ENCODE measurements at places on chromosomes 11 and 22.

DNA sequence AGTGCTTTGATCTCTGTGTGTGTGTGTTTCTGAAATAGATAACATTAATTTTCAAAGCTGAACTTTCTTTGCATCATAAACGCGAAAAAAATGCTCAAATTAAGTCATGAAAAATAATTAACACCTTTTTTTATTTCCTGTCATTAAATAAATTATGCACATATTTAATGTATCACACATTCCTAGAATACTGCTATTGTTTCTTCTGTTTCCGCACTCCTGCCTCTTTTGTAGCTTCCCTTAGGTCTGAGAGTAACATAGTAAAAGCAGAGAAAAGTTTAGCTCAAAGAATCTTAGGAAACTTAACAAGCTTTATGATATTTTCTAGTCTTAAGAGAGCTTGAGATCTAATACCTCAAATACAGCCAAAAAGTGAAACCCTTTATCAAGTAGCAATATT is 504.2 kb downstream of the JRKL start:
- DNase-seq = no peak

DNA sequence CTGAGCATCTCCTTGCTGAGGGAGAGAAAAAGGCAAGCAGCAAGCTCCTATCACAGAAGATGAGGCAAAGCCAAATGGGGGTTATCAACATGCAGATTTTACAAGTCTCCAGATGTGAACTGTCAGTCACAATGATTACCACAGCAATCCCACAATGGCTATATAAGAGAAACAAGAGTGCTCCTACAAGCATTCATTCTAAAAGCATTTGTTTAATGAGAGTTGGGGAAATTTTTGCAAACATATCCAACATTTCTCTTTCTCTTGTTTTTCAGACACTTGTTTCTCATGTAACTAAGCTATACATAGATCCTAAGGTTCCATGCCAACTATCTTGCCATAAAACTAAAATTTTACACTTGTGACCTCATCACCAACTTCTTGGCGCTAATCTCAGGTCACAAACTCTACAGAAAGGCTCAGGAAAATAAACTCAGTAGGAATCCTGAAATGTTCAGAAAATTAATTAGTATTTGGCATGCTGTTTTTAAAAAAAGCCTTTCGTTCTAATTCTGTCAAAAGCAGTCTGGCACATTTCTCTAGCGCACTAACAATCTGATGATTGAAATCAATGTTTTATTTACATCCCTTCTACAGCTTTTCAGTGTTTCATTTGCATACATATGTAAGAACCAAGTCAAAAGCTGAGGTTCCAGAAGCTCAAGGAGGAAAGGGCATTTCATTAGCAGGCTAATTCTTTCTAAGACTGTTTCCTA is 199.5 kb downstream of the TTC28 start:
- DNase-seq = no peak

DNA sequence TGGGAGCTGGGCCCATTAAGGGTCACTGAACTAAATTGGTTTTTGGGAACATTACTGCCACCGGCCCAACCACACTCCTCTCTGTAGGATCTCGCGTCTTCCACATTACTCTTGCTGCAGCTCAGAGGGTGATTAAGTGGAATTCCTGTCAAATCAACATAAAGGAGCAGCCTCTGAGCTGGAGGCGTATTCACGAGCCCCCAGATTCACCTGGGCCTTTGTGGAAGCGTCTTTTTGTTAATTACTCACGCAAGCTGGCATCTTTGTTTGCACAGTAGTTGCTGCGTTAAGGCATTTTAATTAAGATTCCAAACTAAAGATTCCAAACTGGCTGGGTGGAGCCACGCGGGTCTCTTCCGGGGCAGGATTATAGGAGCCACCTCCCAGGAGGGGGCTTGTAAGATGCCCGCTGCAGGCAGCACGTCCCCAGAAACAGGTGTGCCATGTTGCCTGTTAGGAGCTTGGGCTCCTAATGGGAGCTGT is 21.5 kb upstream of the RFPL3 start:
- DNase-seq = no peak

GRCh38 chr11:35236667-35237003 is 97.7 kb downstream of the CD44 start:
- DNase-seq = no peak

DNA sequence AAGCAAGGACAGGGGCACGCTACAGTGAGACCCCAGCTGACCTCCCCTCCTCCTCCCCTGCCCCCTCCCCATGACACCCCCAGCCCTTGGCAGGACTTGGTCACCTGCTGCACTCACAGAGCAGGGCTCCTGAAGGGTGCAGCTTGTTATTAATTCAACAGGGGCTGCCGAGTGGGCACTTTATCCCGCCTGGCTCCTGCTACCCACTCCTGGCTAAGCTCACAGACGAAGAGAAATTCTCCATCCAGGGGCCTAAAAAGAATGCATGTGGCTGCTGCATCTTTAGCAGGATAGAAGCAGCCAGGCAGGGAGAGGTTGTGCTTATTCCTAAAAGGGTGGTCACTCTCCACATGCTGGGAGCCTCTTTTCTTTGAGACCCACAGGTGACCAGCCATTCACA is 40.3 kb downstream of the GALNT18 start:
- no peak for DNase-seq

GRCh38 chr11:34264303-34265110 is 93.3 kb downstream of the ABTB2 start:
- DNase-seq = no peak

GRCh38 chr11:15157181-15157580 is 42.5 kb downstream of the INSC start:
- DNase-seq = no peak

DNA sequence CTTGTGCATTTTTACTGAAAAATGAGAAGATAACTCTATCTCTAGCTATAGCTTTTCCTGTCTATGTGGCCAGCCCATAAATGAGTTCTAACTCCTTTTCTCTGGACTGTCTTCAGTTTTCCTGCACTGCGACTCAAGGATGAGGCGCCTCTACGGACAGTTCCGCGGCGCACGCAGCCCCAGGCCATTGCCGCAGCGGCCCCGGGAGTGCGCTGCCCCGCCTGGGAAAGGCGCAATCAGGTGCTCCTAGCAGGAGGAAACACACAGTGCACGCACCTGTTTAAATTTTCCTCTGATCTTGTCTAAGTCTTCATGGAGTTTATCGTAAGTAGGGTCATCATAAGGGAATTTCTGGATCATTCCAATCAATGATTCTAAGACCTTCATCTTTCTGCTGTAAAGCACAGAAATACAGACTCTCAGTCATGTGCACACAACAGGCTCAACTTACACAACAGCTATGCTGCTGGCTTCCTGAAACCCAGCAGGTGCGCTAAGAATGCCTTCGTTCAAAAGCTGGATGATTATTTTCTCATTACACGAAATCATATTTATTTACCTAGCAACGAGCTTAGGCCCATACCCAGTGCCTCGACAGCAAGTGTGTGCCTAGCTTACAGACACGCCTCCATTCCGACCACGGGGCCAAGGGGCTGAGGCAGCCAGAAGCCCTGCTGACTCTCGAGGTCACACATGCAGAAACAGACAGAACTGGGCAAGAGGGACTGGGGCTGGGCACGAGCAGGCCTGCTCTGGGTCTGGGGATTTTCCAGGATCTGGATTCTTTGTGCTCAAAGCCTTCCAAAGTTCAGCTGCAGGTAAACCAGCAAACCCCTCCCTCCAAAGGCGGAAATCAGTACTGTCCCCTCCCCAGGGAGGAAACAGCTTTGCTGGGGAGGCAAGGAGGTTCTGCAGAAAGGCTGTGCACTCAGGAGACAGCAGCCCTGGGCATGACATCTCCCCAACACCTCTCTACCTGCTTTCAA is 7.2 kb downstream of the LTO1 start:
- no peak for DNase-seq

- no peak for DNase-seq
These were observed 781 bp downstream of the SIDT2 start for GRCh38 chr11:117179048-117179999.

DNA sequence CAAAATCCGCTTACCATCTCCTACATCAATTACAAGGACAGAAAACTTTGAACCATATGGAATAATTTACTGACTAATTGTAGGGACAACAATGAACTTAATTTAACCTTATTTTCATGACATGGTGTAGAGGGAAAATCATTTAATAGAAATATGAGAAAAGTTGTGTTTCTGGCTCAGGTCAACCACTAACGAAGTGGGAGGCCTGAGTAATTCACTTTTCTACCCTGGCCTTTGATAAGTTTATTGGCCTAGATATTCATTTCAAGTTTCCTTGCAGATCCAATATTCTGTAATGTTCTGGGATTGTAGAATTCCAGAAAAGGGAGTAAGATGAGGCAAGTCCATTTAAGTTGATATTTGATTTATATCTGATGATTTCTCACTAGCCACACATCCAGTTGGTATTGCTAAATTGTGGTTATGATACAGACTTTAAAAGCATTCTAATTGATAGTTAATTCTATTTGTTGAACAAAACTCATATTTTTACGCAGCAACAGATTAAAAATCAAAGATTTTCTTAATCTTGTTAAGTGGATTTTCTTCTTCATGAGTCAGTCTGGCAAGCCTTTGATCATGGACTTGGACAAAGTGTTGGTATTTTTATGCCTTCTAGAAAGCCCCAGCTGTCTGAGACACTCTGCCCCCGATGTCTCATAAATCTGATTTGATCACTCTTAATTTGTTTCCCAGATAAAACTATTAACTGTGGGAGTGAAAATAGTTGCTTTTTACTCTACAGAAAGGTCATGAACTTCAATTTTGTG is 336.5 kb downstream of the TMEM135 start:
- DNase-seq = no peak

DNA sequence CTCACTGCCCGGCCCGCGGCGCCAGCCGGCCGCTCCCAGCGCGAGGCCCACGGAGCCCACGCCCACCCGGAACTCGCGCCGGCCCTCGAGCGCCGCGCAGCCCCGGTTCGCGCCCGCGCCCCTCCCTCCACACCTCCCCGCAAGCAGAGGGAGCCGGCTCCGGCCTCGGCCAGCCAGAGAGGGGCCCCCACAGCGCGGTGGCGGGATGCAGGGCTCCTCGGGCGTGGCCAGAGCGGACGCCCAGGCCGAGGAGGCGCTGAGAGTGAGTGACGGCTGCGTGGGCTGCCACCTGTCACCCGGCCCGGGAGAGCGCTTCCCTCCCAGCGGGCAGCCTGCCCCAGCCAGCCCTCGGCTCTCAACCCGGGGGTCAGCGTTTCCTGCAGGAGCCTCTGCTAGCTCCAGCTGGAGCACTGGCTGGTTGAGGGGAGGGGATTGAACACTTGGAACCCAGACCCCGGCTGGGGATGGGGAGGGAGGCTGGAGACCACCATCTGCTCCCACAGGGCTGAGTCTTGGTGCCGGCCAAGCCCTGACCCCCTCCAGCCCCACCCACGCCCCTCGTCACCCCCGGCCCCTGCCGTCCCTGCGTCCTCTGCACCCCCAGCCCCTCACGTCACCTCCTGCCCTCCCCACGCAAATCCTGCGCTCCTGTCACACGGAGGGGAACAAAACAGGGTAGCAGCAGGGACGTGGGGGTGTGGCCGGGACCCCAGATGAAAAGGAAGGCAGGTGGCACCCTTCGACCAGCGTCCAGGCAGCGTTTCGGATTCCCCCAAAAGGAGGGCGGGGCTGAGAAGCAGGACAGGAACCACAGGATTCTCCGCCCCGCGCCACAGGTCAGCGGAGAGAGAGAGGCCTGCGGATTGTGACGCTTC is 157.0 kb downstream of the BRD1 start:
- no peak for DNase-seq

GRCh38 chr11:16012125-16012751 is 344.1 kb downstream of the SOX6 start:
- DNase-seq = no peak

GRCh38 chr11:70281156-70281609 is 10.7 kb downstream of the PPFIA1 start:
- DNase-seq = no peak

- no peak for DNase-seq
These were observed 11.2 kb upstream of the BID start for GRCh38 chr22:17785185-17786184.

DNA sequence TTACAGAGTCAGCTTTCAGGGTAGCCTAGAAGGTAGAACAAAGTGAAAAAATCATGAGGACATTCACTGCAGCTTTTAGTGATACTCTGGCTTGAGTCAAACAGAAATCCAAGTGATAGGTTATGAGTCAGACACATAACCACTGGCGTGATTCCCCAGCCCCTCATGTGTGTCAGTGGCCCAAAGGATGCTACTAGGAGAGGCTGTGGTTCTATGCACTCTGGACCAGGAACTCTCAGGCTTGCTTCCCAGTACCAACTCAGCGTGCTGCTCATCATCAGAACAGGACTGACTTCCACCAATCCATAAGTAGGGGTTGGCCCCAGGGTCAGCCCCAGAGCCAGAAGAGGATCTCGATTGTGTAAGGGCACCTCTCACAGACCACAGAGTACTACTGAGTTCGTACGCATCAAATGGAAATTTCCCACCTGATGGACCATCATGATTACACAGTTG is 116.8 kb downstream of the MED15 start:
- no peak for DNase-seq

DNA sequence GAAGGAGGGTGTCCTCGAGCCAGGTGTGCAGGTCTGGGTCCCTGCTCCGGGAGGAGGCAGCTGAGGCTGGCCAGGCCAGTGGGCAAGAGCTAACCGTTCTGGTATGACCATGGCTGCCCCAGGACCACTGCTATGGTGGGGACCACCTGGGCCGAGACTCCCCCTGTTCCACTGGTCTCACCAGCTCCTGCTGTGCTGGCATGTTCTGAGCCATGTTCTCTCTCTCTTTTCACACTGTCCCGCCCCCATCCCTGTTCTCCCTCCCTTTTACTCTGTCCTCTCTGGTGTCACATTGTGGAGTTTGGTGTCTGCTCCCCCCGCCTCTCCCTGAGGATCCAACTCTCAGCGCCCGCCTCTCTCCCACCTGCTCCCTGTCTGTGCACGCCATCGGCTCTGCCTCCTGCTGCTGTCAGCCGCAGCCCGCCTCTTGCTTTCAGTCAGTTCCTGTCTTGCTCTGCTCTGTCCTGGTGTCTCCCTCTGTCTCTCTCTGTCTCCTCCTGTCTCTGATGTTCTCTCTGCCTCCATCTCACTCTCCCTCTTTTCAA is 66.4 kb downstream of the LRRC32 start:
- no peak for DNase-seq

DNA sequence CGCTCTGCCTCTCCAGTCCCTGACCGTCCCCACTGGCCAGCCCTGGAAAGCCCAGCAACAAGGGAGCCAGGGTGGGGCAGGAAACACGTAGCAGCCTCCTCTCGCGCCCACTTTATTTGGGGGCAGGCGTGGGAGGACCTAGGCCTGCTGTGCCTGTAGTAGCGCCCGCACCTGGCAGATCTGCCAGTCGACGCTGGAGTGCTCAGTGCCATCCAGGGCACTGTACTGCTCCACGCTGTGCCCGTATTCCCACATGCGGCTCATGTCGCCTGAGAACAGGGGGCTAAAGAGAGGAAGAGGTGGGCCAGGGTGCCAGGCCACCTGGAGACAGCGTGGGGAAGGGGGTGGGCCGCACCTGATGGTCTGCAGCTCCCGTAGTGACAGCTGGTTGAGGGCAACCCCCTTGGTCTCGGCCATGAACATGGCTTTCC is 17.0 kb upstream of the DRICH1 start:
- no peak for DNase-seq

Data from brain pericyte (primary cell).